ENCODE measurements at places on chromosomes 1 and 21.

GRCh38 chr1:212224102-212224501 lies 61.1 kb upstream of the PPP2R5A start:
- no peak for DNase-seq

DNA sequence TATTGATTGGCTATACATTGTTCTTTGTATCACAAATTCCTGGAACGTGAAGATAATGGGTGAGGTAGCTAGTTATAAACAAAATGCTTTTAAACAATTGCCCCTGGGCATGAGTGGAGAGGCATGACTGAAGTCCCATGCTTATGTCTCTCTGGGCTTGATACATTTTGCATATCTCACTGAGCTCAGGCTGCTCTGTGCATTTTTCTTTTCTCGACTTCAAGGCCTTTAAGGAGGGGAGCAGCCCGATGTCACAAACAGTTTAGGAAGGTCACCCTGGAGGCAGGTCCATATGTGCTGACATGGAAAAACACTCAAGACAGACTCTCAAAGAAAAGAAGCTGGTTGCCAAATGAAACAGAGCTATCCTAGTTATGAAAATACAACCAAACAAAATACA lies 80.1 kb upstream of the PUM1 start:
- DNase-seq = no peak

- DNase-seq = no peak
Measured at GRCh38 chr1:224726441-224727182, 110.5 kb downstream of the CNIH3 start.

- DNase-seq = no peak
Measured at GRCh38 chr1:241606544-241606943, 33.6 kb downstream of the CHML start.

DNA sequence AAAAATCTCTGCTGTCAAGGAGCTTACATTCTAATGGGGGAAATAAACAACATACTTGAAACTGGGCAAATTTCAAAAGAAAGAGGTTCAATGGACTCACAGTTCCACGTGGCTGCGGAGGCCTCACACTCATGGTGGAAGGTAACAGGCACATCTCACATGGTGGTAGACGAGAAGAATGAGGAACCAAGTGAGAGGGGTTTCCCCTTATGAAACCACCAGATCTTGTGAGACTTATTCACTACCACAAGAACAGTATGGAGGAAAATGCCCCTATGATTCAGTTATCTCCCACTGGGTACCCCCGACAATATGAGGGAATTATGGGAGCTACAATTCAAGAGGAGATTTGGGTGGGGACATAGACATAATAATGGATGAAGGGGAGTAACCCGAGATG lies 226.4 kb downstream of the ZP4 start:
- DNase-seq = no peak

DNA sequence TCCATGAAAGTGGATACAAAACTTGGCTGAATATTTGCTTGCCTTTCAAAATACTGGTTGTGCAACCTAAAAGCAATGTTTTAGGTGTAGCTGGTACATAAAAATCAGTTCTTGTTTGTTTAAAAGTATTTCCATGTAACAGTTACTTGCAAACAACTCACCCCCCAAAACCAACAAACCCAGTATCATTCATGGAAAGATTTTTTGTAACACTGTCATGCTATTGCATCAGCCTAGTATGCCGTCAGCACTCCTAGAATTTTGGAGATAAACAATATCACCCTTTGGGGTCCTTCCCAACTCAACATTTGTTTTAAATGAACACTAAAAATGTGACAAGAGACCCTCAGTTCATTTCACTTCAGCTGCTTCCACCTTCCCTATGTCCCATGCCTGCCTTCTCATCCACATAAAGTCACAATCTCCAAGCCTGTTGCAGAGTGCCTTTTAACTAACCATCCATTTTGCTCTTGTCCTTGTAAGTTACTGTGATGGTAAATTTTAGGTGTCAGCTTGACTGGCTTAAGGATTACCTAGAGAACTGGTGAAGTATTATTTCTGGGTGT lies 425.3 kb downstream of the DUSP10 start:
- no peak for DNase-seq

DNA sequence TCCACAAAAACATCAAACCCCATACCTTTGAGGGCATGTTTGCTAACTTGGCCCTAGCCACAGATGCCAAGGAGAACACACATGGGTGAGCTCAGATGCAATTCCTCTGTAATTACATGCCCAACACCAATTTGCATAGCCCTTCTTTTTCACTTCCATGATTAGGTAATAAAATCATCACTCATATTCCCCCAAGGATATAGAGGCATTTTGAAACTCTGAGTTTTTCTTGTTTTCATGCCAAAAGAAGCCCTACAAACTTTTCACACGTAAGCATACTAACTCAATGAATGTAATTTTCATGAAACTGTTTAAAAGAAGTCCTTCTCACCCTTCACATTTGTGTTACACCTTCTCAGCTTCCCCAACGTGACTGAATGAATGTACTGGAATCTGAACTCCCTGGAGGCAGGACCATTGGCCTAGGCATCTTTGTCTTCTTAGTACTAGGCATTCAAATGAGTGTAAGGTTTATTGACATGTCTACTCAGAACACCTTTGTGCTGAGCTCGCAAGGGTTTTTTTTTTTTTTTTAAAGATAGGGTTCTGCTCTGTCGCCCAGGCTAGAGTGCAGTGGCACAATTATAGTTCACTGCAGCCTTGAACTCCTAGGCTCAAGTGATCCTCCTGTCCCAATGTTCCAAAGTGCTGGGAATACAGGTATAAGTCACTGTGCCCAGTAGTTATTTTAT lies 31.0 kb downstream of the FBXO42 start:
- DNase-seq = no peak

- DNase-seq = no peak
Measured at GRCh38 chr1:114295321-114295720, 141.7 kb upstream of the SYT6 start.

DNA sequence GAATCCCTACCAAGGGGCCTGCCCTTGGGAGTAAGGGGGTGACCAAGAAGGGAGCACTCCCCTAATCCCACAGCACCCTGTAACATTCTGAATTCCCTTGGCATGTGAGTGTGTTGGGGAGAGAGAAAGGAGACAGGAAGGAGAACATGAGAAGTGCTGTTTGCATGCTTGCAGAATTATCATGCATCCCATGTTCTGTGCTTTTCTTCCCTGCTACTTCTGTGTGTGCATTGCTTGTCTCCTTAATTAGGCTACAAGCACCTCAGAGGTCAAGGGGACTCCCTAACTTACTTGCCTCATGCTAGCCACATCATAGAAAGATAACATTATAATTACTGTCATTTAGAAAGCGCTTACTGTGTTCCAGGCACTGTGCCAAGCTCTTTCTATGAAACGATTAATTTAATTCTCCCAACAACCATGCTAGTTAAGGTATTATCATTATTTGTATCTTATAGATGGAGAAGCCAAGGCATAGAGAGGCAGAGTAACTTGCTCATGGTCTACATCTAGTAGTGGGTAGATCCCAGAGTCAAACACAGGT lies 11.1 kb downstream of the NOS1AP start:
- no peak for DNase-seq

GRCh38 chr1:91673613-91674012 lies 173.0 kb downstream of the CDC7 start:
- DNase-seq = no peak

- no peak for DNase-seq
Measured at GRCh38 chr1:203572134-203572625, 54.5 kb upstream of the ATP2B4 start.

- DNase-seq = no peak
Measured at GRCh38 chr1:67840449-67840848, 7.2 kb upstream of the GNG12 start.

Measured in activated CD4-positive, alpha-beta T cell treated with anti-CD3 and anti-CD28 coated beads, Interleukin-2, Interleukin-4, amounts not matched to agents 100 ng/mL and 50 ng/mL, durations not matched to agents 16 hours and 8 hours (primary cell).